ENCODE measurements at places on chromosomes 12 and 14.

DNA sequence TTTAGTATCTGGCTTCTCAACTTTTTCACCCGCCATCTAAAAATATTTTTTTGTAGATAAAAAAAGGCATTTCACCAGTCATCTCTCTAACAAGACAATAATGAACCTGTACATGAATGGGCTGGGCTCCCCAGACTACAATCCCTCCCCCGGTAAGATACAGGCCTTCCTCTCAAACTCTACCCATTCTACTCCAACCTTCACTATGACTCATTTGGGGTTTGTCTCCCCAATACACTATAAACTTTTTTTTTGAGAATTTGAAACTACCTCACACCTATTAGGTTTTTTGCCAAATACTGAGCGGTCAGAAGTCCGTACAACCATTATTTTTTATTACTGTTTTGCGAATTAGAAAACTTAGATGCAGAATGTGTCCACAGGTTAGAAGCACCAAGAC lies 784 bp downstream of the RPL6 start:
- DNase-seq = no peak

GRCh38 chr12:126055521-126055920 lies 990.3 kb downstream of the AACS start:
- DNase-seq = no peak

DNA sequence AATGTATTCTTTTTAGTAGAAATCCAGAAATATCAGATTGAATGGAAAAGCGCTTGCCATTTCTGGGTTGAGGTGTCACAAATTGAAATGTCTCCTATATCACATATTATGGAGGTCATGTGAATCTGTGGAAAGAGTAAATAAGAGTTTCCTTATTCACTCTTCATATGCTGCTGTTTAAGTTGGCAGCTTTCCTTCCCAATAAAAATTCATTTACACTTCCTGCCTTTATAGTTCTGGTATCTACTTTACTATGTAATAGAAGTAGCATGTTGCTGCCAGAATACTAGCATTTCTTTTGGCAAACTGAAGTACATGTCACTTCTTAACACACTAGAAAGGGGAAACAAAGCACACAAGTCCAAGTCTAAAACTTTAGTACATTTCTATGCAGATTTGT lies 60.8 kb downstream of the SDR9C7 start:
- no peak for DNase-seq

DNA sequence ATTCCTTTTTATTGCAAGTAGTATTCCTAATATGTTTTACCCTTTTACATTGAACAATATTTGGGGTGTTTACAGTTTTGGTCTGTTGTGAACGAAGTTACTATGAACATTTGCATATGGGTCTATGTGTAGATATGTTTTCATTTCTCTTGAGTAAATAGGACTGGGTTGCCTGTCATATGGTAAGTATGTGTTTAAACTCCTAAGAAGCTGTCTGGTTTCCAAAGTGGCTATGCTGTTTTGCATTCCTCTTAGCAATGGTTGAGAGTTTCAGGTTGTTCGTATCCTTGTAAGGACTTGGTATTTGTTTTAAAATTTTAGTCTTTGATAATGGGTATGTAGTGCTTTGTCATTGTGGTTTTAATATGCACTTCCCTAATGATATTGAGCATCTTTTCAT lies 6.3 kb downstream of the METAP2 start:
- DNase-seq = no peak

DNA sequence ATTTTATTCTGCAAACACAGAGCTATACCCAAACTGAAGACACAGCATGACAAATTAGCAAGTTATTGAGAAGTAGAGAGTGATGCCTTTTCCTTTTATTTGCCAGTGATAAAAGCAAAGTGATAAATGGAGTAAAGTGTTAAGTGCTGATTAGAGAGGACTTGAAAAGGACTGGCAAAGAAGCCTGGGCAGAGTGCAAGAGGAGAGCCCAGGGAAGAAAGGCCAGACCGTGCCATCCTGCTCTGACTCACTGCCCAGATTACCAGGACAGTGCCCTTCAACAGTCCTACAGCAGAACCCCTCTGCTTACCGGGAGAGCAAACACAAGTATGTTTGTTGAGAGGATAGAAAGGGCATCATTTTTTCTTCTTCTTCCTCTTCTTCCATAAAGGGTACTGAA lies 106.5 kb downstream of the ETV6 start:
- no peak for DNase-seq

GRCh38 chr14:51473808-51474565 lies 177.7 kb upstream of the FRMD6 start:
- DNase-seq = no peak

DNA sequence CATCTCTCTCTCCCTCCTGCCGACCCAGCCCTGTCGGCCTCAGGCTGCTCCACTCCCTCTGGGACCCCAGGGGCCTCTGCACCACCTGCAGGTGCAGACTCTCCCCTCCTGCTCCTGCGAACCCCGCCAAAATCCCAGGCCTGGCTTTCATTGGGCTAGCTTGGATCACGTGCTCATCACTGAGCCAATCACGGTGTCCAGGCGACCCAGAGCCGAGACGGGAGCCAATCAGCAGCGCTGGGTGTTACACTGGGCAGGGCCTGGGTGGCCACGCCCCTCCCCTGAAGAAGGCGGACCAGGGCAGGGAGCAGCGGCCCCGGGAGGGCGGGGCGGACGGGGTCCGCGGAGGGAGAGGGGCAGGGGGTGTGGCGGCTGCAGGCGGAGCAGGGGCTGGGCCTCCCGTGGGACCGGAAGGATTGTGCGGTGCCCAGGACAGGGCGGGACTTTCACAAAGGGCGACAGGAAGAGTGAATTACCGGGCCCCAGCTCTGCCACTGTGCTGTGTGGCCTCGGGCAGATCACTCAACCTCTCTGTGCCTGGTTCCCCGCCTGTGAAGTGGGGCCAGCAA lies 66.6 kb upstream of the FBRSL1 start:
- DNase-seq = no peak

DNA sequence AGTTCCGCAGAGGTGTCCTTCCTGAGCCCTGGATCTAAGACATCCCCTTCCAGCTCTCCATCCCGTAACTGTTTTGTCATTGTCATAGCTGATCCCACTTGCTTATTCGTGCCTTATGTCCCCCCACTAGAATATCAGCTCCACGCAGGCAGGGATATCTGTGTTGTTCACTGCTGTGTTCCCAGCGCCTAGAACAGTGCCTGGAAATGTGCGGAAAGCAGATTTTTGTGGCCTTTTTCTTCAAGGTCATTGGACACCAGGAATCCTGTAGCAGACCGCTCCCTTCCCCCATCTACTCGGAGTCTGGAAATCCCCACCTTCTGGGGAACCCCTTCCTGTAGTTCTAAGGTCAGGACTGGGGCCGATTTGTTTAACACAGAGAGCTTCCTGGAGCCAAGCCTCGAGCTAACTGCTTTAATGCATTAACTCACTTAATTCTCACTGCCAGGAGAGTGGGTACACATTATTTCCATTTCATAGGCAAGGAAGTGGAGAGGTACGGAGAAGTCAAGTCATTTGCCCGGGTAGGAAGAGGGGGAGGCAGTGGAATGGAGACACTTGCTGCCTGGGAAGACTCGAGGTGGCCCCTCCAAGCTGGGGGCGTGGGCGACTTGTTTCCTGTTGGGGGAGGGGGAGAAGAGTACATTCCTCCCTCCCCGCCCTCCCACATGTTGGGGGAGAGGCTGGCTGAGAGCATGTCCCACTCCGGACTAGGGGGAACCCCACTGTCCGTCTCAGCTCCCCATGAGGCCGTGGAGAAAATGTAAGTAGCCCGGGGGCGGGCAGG lies 1.2 kb upstream of the SH2B3 start:
- DNase-seq = no peak

DNA sequence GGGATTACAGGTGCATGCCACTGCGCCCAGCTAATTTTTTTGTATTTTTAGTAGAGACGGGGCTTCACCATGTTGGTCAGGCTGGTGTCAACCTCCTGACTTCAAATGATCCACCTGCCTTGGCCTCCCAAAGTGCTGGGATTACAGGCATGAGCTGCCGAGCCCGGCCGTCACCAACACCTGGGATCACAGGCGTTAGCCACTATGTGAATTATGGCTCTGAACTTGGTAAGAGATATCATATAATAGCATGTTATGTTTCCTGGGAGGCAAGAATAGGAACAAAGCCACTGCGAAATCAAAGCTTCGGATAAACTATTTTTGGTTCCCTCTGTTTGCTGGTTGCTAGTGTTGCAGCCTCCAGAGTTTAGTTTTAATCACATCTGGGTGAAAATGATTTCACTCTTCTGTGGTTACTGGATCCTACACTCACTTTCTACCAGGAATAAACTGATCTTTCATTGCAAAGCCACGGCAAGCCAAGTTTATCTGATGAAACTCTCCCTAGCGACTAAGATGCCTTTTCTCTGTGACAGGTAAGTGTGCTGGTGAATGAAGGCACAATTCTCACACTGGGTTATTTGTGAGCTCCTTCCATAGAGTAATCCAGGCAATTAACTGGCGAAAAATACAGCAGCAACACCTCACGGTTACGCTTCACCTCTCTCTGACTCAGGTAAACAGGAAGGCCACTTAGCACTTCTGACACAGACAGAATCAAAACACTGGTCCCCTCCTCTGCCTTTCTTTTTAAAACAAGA lies 16.7 kb downstream of the SNRNP35 start:
- DNase-seq = no peak

DNA sequence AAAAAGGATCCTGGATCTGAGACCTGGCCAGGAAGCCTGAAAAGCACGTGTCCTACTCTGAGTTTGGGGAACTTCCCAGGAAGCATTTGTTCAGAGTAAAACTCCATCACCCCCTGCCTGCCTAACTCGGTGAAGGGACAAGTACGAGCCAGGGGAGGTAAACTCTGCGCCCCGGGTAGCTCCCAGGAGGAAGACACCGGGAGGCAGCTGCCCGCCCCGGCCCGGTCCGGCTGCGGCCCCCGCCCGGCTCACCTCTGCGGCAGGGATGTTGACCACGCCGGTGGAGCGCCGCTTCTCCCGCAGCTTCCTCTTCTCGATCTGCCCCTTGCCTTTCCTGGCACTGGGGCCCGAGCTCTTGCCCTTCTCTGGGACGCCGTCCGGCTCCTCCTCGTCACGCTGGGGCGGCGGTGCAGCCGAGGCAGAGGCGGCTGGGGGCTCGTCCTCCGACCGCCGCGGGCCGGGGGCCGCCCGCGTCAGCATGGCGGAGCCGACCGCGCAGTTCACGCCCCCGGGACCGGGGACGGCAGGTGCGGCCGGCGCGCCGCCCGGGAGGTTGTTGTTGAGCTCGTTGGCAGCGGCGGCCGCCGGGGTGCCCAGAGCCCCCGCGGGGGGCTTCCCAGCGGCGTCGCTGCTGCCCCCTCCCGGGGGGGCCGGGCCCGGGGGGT lies 1.2 kb downstream of the PAWR start:
- DNase-seq = no peak

- peak; percentile 16 for DNase-seq
Observed at GRCh38 chr12:49619286-49619685, 4.1 kb upstream of the PRPF40B start.

- DNase-seq = no peak
Observed at GRCh38 chr12:28799348-28799747, 349.7 kb upstream of the FAR2 start.

DNA sequence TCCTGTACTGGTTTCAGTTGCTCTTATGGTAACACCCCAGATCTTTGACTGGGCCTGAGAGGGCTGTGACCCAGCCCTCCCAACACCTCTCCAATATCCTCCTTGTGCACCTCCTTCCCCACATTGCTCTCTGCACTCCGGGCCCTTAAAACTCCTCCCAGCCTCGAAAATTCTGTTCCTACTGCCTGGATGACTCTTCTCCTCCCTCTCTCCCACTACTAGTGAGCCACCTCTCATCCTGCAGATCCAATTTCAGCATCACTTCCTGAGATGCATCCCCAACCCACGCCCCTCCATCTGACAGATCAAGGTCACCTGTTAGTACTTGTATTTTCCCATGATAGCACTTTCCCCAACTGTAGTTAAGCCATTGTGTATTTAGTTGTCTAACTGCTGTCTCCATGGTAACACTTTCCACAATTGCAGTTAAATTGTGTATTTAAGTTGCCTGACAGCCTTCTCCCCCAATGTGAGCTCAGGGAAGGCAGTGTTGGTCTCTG lies 11.5 kb upstream of the NT5DC3 start:
- no peak for DNase-seq

DNA sequence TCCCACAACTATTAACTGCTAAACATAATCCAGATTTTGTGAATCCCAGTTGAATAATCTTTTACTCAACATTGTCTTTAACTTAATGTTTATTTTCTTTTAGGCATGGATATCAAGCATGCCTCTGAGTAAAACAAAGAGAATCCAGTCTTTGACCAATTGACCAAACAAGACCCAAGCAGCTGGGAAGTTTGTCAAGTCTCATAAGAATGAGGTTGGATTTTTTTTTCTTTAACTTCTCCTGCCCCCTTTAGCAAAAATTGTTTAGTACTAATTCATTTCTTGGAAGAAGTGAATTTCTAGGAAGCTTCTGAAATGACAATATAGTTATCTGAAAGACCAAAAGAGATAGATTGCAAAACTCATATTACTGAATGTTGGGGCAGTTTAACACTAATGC lies 89.9 kb downstream of the OTOGL start:
- DNase-seq = no peak

DNA sequence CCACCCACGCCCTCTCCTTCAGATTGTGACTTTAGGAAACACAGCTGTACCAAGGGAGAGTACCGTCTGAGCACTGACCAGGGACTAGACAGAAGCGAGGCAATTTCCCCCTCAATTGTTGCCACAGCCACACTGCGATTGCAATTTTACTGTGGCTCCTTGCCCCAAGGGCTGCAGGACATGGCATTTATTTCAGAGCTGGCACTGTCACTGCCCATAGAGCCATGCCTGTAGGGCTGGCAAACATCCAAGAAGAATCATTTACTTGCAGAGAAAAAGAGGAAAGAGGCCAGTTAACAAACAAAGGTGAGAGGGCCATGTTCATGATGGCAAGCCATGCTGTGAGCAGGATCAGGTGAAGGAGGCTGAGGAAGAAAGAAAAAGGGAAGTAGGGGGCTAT lies 129.6 kb downstream of the EMP1 start:
- DNase-seq = no peak

GRCh38 chr12:32264961-32265360 lies 134.4 kb upstream of the FGD4 start:
- DNase-seq = no peak

DNA sequence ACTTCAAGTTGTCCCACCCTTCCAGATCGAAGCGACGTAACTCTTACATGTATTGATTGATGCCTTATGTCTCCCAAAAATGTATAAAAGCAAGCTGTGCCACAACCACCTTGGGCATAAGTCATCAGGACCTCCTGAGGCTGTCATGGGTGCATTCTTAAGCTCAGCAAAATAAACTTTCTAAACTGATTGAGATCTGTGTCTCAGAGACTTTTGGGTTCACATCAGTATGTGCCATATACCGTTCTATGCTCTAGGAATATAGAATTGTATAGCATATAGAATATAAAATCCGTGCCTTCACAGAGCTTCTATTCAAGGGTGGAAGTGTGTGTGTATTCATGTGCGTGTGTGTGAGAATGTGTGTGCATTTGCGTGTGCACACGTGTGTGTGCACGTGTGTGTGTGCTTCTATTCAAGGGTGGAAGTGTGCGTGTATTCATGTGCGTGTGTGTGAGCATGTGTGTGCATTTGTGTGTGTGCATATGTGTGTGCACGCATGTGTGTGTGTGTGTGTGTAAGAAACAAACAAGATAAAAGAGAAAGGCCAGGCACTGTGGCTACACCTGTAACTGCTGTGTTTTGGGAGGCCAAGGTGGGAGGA lies 11.5 kb upstream of the STX2 start:
- no peak for DNase-seq

GRCh38 chr12:46209914-46210872 lies 58.6 kb downstream of the SLC38A1 start:
- DNase-seq = no peak

- no peak for DNase-seq
Observed at GRCh38 chr14:31677630-31678029, 116.4 kb downstream of the NUBPL start.
